ENCODE measurements at places on chromosomes 6 and 20.

DNA sequence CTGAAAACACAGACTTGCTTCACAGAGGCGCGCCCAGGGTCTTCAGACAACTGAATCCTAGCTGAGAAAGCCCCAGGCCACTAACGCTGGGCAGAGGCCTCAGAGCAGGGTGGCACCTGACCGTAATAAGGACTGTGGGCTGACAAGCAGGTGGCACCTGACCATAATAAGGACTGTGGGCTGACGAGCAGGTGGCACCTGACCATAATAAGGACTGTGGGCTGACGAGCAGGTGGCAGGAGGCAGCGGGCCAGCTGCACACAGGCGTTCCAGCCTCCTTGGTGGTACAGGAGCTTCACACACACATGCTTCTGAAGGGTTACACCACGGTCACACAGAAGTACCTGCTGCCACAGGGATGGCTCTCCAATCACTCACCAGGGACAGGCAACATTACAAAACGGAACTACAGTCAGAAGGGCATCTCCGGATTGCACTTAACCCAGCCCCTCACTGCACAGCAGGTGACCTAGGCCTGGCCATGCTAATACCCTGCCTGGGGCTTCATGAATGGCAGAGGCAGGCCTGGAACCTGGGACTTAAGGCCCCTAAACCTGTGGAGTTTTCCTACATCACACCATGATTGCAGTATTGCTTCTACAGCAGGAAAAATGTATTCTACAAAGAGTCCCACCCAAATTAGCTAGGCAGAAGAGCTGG, 50.8 kb downstream of the PSMG4 start:
- DNase-seq: no peak

DNA sequence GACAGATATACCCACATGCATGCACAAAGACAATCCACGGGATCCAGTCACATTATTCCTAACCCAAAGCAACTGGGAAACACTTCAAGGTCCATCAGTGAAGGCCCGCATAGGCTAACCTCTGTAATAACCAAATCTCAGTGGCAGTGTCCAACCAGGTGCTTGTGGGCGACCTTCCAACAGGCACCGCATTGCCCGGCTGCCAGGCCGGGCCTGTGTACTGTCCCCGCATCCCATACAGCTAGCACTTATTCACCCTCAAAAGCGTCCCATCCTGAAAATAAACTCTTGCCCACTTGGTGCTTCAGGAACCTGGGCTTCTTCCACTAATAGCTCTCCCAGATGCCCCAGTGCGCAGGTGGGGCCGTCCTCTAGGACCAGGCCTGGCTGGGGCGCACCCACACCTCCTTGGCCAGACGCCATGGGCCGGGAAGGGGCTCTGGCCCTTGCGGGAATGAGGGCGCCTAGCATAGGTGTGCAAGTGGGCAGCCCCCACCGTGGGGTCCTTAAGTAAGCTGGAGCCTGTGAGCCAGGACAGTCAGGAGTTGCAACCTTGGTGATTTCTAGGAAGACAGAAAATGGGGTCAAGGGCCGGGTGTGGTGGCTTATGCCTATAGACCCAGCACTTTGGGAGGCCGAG, 1.1 kb upstream of the ENTPD6 start:
- DNase-seq: no peak

DNA sequence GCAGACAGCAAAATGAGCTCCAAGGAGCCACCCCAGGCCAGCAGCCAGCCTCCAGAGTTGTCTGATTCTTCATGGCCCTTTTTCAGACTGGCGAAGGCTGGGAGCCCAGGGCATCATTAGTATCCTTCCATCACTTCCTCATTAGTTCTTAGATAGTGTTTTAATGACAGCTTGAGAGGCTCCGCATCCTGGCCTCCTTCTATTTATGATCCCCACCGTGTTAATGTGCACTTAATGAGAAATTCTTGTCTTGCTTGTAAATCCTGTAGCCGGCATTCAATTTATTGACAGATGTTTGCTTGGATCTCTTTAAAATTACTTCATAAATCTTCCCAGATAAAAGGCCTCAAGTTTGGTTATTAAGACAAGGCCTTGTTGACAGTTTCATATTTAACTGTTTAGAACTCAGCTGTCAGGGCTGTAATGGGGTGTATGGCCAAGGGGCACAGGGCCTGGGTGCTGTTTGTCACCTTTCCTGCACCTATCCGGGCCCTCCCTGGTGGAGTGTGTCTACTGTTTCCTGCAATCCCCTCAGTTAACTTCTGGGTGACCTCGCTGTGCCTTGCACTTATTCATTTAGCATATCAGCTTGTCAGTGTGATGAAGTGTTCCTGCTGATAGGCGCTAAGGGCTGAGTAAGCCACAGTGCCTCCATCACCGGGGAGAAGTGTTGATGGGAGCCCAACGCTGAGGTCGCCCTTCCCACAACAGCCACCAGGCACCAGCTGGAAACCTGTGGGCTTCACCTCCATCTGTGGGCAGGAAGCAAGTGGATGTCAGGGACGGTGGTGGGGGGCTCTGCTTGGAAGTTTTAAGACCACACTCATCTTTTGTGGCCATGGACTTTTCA, 169.3 kb downstream of the TSHZ2 start:
- peak; percentile 77 for DNase-seq

DNA sequence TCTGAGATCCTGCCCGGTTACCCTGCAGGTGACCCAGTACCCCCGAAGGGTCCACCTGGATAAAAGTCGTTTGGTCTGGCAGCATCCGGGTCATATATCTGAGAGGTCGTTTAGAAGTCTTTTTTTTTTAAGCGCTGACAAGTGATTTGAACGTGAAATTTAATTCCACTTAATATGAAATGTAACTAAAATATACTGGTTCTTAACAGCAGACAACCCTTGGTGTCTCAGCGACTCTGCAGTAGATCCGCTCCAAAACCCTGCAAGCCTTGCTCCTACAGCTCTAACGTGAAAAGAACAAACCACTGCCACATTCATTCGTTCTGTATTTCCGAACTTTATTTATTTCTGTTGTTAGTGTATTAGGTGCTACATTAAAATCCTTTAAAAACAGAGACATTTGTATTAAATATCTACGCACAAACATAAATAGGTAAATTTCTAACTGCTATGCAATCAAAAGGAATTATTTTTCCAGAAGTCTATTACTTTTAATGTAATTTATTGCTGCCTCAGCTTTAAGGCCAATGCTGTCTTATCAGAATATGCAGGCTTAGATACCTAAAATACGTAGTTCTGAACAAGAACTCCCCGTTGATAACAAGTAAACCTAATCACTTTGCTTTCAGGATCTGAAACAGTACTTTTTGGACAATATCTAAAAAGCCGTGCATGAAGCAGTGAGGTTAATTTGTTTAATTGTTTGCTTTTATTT, 33.5 kb upstream of the TCF21 start:
- DNase-seq: peak; percentile 55

GRCh38 chr6:44603044-44603686, 215.7 kb downstream of the CDC5L start:
- no peak for DNase-seq

DNA sequence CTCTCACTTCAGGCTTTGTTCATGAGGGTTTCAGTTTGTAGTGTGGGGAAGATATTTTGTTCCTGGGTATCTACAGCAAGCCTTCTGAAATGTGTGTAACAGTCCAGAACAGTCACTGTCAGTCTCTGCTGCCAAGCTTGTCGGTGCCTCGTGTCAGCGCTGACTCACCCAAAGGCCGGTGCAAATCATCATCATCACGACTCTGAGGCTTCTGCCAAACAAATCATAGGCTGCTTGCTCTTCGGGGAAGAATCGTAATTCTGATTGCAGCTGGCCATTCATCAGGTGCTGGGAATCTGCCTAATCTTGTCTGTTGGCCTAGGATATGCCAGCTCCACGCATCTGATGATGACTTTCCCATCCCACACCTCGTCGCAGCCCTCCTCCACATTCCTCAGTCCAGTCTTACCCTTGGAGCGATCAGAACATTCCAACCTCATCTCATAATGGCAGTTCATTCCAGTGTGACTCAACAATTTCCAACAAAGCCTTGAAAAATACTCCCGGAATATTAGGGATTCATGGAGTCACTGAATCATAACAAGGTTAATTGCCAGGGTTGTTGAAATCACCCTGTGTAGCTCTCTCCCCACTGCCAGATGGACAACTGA, 40.9 kb downstream of the ALDH8A1 start:
- peak; percentile 46 for DNase-seq

All from lung (tissue), 17 donors.